ENCODE measurements at places on chromosomes 13 and 19.

DNA sequence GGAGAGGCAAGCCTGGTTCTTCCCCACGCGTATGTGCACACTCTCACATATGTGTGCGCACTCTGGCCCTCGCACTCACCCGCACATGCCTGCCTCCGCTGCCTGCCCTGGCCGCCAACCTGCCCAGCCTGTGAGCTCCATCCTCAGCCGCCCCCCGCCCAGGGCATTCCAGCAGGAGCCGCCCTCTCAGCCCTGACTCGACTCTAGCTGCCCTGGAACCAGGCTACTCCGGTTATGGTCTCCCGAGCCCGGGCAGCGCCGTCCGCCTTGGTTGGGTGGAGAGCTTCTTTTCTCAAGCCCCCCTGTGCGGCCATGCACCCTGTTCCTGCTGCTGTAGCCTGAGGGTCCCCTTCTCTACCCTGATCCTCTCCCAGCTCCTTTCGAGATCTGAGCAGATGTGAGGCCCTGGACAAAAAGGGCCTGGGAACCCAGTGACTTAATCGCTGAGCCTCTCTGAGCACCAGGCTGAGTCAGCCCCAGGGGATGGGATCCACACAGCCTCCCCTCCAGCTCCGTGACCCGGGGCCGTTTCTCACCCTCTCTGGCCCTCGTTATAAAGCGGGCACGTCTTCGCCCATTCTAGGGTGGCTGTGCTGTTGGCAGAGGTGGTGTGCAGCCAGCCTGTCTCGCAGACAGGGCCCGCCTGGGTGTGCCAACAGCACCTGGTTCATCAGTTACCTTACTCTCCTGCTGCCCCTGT, 191.5 kb downstream of the TEX29 start:
- no peak for DNase-seq

DNA sequence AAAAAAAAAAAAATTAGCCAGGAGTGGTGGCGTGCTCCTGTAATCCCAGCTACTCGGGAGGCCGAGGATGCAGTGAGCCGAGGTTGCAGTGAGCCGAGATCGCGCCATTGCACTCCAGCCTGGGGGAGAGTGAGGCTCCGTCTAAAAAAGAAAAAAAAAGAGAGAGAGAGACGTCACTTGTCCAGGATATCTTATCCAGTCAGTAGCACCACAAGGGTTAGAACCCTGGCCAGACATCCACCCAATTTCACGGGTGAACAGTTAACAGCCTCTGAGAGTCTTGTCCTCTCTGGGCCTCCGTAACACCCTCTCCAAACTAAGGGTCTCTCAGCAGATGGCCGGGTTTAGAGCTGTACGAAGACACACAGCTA, 917 bp upstream of the CLPTM1 start:
- DNase-seq, result no peak

- no peak for DNase-seq
Measured at GRCh38 chr19:48445256-48445605, 552 bp upstream of the GRWD1 start.

DNA sequence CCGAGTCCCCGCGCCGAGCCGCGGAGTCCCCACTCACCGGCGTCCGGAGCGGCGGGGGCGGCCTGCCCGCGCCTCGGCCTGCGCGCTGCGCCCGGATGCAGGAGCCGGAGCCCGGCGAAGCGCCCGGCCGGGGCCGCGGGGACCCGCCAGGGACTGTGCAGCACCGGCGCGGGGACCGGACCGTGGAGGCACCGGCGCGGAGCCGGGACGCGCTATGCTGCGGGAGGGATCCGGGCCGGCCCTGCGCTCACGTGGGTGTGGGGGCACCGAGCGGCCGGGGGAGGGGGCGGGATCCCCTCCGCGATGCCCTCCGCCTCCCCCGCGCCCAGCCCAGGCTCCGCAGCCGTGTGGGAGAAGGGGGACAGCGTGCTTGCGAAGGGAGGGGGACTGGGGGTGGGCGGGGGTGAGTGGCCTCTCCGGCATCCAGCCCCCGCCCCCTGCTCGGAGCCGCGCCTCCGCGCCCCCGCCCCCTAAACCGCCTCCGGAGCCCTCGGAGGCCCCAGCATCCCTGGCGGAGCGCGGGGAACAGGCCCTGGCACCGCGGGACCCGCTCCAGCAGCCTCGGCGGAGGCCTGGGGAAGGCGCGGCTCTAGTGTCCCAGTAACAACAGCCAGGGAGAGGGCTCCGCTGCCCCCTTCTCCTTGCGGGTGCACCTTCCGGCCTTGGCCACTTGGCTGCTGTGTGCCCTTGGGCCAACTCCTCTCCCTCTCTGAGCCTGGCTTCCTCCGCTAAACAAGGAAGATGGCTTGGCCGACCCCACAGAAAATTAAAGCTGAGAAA, at the start of gene SLC1A6:
Gene SLC1A6, minus strand, starts transcription at position 389 of the 780 bp plus-strand sequence. CDS start 6,954 bp downstream, outside the sequence.
- no peak for DNase-seq

DNA sequence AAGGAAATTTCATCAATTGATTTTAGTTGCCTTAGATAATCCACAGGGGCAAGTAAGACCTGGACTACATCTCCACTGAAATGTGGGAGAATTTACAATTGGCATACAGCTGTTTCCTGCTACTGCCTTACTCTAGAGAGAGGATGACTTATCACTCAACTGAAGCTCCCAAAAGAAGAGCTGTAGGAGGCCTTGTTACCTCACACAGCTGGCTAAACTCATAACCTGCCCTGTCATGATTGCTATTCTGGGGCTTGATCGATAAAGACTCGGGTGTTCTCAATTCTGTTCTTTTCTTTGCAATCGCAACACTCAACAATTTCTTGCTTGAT, 1396.4 kb downstream of the EFNB2 start:
- DNase-seq, result no peak

- no peak for DNase-seq
Measured at GRCh38 chr19:46137915-46138473, 10.0 kb upstream of the IGFL2 start.

DNA sequence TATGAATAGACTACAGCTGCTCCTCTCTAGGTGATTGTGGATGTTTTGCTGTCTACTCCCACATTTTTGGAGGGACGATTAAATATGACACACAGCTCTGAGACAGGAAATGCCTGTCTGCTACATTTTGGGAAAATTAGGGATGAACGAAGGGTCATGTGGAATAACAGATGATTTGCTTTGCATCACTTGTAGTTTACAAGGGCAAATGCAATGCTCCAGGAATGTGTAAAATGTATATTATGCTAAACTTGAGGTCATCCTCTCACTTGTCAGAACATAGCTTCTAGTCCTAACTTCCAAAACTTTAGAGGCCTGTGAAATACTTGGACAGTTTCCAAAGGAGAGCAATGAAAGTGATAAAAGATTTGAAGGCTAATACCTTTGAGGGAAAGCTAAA, 284.2 kb upstream of the DACH1 start:
- no peak for DNase-seq

- DNase-seq, result no peak
Measured at GRCh38 chr13:32917504-32917903, 98.7 kb upstream of the KL start.

DNA sequence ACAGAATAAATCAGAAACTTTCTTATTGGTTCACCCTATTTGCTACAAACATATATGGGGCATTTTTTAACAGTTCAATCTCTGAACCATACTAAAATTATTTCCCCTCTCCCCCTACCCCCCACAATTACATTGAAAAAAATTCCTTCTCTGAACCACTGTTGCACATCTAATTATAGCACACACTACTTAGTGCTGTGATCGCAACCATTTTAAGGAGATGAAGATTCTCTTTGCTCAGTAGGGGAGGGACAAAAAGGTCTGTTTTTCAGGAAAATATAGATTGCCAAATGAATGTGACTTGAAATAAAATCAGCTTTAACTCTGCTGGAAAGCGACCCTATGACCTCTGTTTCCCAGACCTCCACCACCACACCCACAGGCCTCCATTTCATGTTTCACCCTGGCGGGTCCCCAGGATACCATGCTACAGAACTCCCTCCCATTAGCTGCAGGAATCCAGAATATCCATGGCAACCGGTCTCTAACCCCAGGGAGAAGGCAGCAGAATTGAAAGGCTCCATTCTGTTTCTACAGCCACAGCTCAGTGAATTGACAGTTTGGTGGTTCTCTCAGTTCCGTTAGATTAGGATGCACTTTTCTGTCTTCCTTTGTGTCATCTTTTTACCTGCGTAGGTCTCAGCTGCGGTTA, 286.3 kb downstream of the TBC1D4 start:
- DNase-seq, result no peak

GRCh38 chr13:46751811-46752635, 44.9 kb downstream of the ESD start:
- no peak for DNase-seq

GRCh38 chr19:33686262-33686661, 64.5 kb downstream of the CHST8 start:
- DNase-seq, result no peak

All from progenitor cell of endocrine pancreas (in vitro differentiated cells).